ENCODE measurements at places on chromosomes 6 and 20. TPM values are rescaled to one million over a fixed set of nuclear protein-coding genes. Genes with fewer than 3 reads are reported as not detected.

The LY6G6F gene
- polyA plus RNA-seq = not detected

The HTR1E gene
- not detected for polyA plus RNA-seq

The XKR7 gene
- not detected for polyA plus RNA-seq

The RBPJL gene
- polyA plus RNA-seq = not detected

The DOP1A gene
- polyA plus RNA-seq = 5.1 TPM

The TMEM74B gene
- polyA plus RNA-seq = 1.6 TPM

The ALDH8A1 gene
- polyA plus RNA-seq = 56.7 TPM

The NKAIN2 gene
- 0.39 TPM for polyA plus RNA-seq

The RAET1L gene
- polyA plus RNA-seq = not detected

The MYLK4 gene
- polyA plus RNA-seq = 1.1 TPM

The DPM1 gene
- 53.2 TPM for polyA plus RNA-seq

GRCh38 chr20:20358801-20359200, 9.1 kb upstream of the INSM1 start:
- no peak for DNase-seq
- H3K27me3 ChIP-seq = peaks cover 34% of the 10 kb centered on the region

GRCh38 chr6:67496191-67496590, 1138.9 kb upstream of the ADGRB3 start:
- H3K27ac ChIP-seq = no peak overlapping the region
- no peaks in the 10 kb centered on the region for H3K36me3 ChIP-seq
- DNase-seq = no peak
- H3K4me1 ChIP-seq = no peaks in the 10 kb centered on the region
- H3K27me3 ChIP-seq = no peaks in the 10 kb centered on the region
- no peak overlapping the region for H3K4me3 ChIP-seq

DNA sequence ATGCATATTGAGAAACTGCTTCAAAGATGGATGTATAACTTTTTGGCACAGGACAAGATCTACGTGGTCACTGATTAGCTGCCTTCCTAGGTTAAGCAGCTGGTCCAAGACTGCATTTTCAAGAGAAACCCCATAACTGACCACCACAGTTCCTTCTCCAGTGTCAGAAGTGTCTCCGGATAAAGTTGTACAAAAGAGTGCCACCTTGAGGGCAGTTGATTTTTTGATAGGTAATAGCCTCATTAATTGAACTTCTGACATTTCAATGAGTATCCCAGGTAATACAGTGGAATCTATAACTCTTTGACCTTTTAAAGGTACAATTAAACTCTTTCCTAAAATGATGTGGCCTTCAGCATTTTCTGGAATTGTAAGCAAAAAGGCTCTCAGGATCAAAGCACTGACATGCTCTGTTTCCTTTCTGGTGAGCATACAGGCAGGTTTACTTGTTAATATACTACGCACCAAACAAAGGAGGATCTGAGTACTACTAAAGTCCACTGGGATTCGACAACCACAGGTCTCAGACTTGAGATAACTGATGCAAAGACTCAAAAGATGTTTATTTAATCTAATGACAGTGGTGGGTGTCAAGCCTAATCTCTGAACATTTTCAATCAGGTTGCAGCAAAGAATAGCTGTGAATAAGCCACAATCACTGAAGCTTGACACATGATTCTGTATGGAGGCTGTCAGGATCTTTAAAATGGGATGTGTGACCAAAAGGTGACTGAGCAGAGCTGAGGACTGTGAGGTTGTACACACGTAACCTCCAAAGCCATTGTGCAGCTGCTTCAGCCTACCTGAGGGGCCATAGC, 21.2 kb downstream of the MKKS start:
- H3K4me3 ChIP-seq = no peak overlapping the region
- no peak overlapping the region for H3K27ac ChIP-seq
- no peaks in the 10 kb centered on the region for H3K27me3 ChIP-seq
- H3K4me1 ChIP-seq = no peaks in the 10 kb centered on the region
- H3K36me3 ChIP-seq = peaks cover 10% of the 10 kb centered on the region
- DNase-seq = no peak

- no peaks in the 10 kb centered on the region for H3K36me3 ChIP-seq
- H3K27me3 ChIP-seq = no peaks in the 10 kb centered on the region
- DNase-seq = no peak
- no peaks in the 10 kb centered on the region for H3K4me1 ChIP-seq
- H3K27ac ChIP-seq = no peak overlapping the region
These were observed 33.2 kb upstream of the PNISR start for GRCh38 chr6:99458319-99458718.

GRCh38 chr6:37731888-37732287, 34.2 kb upstream of the MDGA1 start:
- H3K27me3 ChIP-seq = no peaks in the 10 kb centered on the region
- no peaks in the 10 kb centered on the region for H3K4me1 ChIP-seq
- H3K27ac ChIP-seq = no peak overlapping the region
- no peak overlapping the region for H3K4me3 ChIP-seq
- no peak for DNase-seq
- no peaks in the 10 kb centered on the region for H3K36me3 ChIP-seq

GRCh38 chr6:27502508-27503435, 29.9 kb upstream of the ZNF184 start:
- no peaks in the 10 kb centered on the region for H3K36me3 ChIP-seq
- peak overlapping the region; percentile 70 for H3K4me3 ChIP-seq
- no peak overlapping the region for H3K27ac ChIP-seq
- peaks cover 2% of the 10 kb centered on the region for H3K4me1 ChIP-seq
- peak; percentile 73 for DNase-seq
- H3K27me3 ChIP-seq = peaks cover 37% of the 10 kb centered on the region

DNA sequence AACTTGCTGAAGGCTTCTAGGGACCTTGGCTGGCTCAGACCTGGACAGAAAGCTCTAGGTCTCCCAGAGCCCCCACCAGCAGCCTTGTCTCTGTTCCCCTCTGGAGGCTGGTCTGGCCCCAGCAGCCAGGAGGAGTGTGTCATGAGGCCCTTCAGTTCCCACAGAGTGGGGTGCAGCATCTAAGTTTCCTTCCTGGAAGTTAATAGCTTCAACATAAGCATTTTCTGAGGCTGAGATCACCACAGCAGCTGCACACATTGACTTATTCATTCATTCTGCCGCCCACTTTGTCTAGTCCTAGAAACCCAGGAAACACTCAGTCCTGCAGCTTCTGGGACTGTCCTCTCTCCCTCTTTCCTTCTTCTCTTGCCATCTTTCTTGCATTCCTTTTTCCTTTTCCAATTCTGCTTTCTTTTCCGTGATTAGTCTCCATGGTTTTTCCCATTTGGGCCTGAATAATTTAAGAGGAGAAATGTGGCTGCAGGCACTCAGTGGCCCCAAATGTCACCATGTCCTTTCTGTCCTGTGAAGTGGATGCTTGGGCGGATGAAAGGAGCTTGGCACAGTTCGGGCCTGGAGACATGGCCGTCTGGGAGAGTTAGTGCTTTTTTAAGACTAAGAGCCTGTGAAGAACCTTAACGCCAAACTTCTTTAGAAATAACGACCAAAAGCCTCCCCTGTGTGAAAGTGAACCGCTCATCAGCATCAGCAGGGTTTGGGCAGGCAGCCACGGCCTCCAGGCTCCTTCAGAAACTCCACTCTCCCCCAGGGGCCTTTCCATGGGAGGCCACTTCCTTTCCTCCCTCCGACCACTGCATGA, 31.0 kb upstream of the PCMTD2 start:
- no peaks in the 10 kb centered on the region for H3K27me3 ChIP-seq
- no peak for DNase-seq
- H3K27ac ChIP-seq = no peak overlapping the region
- H3K4me1 ChIP-seq = no peaks in the 10 kb centered on the region

GRCh38 chr6:128882991-128883611, at the start of gene LAMA2:
TSS of gene LAMA2 (plus strand) at chr6:128883138. CDS start at chr6:128883246, 108 bp downstream.
- H3K4me3 ChIP-seq = peak within 1 kb of the TSS; percentile 59
- no peaks in the 10 kb centered on the region for H3K36me3 ChIP-seq
- DNase-seq = peak; percentile 85
- no peaks in the 10 kb centered on the region for H3K27me3 ChIP-seq

- no peaks in the 10 kb centered on the region for H3K36me3 ChIP-seq
- peaks cover 58% of the 10 kb centered on the region for H3K4me1 ChIP-seq
- peak overlapping the region; percentile 81 for H3K27ac ChIP-seq
- DNase-seq = peak; percentile 61
These were observed 38.4 kb downstream of the RREB1 start for GRCh38 chr6:7145885-7146828.

DNA sequence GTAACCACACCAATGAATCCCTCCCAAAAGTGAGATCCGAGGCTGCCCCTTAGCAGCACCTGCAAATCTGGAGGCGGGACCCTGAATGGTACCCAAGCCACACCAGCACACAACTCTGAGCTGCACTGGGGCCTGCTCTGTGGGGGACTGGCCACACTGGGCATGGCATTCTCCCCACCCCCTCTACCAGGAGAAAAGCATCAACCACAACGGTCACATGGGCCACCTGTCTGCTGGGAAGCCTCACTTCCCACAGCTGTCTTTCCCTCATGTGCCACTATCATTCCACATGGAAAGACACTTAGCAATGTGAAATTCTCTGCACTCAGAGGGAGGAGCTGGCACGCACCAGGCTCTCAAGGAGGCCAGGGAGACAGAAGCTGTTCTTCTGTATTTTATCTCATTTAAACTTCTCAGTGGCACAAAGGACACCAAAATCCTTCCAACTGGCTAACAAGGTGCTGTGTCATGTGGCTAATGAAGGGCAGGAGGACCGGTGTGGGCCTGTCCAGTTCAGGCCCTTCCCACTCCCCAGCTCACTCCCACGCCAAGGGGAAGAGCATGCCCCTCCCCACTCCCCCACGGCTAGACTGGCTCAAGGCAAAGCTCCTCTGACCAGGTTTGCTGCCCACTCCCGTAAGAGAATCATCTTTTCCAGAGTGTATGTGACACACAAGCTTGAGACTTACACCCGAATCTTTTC, 19.0 kb downstream of the YTHDF1 start:
- peak; percentile 40 for DNase-seq

DNA sequence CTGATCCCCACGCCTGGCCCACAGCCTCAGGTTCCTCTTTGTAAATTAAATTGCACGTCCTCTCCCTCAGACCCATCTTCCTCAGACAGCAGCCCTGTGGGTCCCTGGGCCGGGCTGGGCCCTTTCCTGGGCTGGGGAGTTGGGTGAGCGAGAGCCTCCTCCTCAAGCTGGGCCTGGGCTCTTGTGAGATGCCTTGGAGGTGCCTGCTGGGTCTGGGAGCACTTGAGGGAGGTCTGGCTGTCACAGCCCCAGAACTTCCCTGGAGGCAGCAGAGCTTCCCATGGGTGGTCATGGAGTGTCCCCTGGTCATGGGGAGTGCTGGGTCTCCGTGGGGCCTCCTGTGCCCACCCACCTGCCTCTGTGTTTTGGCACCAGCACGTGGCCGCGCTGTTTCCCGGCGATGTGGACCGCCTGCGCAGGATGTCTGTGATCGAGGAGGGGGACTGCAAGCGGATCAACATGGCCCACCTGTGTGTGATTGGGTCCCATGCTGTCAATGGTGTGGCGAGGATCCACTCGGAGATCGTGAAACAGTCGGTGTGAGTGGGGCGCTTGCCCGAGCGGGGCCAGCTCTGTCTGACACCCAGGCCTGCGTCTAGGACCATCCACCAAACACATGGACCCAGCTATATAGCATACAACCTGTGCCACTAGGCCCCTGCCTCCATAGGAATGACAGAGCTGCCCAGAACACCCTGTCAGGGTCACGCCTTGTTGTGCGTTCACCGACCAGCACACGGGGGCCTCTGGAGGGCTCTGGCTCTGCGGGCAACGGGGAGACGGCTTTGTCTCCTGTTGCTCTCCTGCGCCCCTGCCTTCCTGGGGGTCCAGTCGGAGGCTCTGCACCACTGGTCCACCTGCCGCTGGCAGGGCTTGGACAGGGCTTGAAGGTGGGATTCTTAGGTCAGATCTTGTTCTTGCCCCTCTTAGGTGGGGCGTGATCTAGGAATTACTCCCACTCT, 33.0 kb downstream of the PYGB start:
- no peaks in the 10 kb centered on the region for H3K4me1 ChIP-seq
- no peak for DNase-seq
- H3K27ac ChIP-seq = peak overlapping the region; percentile 63

- no peak for DNase-seq
- no peaks in the 10 kb centered on the region for H3K36me3 ChIP-seq
- H3K4me3 ChIP-seq = no peak overlapping the region
- no peaks in the 10 kb centered on the region for H3K27me3 ChIP-seq
These were observed 40.7 kb upstream of the KCNK5 start for GRCh38 chr6:39269961-39270360.

GRCh38 chr6:127266892-127267645, 405 bp downstream of the RNF146 start:
- H3K27me3 ChIP-seq = no peaks in the 10 kb centered on the region
- H3K4me1 ChIP-seq = no peaks in the 10 kb centered on the region
- peak overlapping the region; percentile 100 for H3K27ac ChIP-seq
- H3K36me3 ChIP-seq = no peaks in the 10 kb centered on the region
- H3K4me3 ChIP-seq = peak overlapping the region; percentile 97
- peak; percentile 79 for DNase-seq

GRCh38 chr20:3874194-3874844, 14.9 kb upstream of the PANK2 start:
- no peaks in the 10 kb centered on the region for H3K4me1 ChIP-seq
- no peak for DNase-seq
- no peak overlapping the region for H3K27ac ChIP-seq
- peaks cover 16% of the 10 kb centered on the region for H3K36me3 ChIP-seq

DNA sequence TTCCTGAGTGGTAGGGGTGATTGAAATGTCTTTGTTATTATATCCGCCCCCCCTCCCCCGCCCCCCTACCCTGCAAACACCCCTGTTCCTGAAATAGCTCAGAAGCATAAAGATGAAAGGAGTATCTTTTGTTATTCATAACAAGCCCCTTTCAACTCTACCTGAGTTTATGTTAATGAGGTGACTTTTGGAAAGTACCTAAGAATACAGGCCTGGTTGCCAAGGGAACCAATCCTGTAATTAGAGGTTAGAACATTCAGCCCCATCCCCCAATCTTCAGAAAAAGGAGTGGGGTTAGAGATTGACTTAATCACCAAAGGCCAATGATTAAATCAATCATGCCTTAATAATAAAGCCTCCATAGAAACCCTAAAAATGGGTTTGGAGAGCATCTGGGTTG, 979.2 kb upstream of the GJE1 start:
- no peaks in the 10 kb centered on the region for H3K27me3 ChIP-seq
- no peaks in the 10 kb centered on the region for H3K36me3 ChIP-seq
- no peak overlapping the region for H3K27ac ChIP-seq
- no peaks in the 10 kb centered on the region for H3K4me1 ChIP-seq
- H3K4me3 ChIP-seq = no peak overlapping the region
- no peak for DNase-seq

DNA sequence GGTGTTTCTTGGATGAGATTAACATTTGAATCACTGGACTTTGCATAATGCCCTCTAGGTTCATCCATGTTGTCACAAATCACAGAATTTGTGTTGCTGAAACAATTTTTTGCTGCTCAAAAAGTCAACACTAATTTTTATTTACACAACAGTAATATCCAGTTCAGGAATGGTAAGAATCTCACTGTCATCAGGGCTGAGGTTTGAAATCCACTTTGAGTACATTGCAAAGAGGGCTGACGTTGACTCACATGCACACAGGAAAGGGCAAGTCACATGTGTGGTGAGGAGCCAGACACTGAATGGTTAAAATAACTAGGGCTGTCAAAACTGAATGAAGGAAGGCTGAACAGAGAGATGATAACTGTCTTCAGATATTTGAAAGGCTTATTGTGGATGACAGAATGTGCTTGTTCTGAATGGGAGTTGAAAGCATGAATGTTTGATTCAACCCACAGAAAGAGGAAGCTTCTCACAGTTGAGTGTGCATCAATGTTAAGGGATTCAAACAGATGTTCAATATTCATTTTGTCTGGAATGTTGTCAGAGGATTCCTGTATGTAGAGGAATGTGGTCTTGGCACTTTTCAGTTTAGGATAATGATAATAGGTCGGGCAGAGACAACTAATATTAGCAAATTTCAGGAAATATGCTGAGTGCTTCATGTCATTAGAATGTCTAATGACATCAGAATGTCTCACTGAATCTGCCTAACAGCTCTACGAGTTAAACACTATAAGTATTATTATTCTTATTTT, 3.6 kb upstream of the ADGRG6 start:
- no peaks in the 10 kb centered on the region for H3K36me3 ChIP-seq
- DNase-seq = no peak
- H3K4me1 ChIP-seq = no peaks in the 10 kb centered on the region
- H3K4me3 ChIP-seq = no peak overlapping the region
- H3K27ac ChIP-seq = no peak overlapping the region
- H3K27me3 ChIP-seq = no peaks in the 10 kb centered on the region

All from kidney (tissue), 22 donors.